ENCODE measurements at places on chromosomes 12 and 14.

DNA sequence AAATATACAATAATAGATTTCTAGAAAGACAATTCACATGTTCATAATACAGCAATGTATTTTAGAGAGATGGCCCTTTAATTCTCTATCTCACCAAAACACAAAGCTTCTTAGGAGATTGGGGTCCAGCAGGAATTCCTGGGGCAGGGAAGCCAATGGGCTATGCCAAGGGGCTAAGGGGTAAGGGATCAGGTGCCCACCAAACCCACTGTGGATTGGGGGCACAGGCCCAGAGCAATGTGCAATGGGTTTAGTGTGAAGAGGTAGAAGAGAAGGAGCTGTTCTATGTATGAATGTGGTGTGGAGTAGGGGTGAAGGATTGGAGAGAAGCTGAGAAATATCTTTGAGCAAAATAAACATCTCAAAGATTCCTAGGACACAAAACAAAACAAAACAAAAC is 2.6 kb downstream of the HOXC13 start:
- no peak for DNase-seq

DNA sequence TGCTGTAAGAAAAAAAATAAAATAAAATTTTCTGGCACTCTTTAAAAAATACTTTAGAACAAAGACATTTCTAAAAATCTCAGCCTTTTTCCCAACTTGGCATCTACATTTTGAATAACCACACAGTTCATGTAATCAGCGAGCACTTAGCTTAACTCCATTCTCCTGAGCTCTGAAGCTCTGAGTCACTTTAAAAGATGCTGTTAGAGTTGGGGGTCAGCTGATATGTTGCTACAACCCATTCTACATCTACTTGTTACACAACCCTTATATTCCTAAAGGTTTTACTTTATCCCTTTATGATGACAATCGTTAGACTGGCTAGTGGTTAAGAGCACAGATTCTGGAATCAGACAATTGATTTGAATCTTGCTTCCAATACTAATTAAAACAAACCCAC is 48.3 kb downstream of the SLC41A2 start:
- DNase-seq, result no peak

DNA sequence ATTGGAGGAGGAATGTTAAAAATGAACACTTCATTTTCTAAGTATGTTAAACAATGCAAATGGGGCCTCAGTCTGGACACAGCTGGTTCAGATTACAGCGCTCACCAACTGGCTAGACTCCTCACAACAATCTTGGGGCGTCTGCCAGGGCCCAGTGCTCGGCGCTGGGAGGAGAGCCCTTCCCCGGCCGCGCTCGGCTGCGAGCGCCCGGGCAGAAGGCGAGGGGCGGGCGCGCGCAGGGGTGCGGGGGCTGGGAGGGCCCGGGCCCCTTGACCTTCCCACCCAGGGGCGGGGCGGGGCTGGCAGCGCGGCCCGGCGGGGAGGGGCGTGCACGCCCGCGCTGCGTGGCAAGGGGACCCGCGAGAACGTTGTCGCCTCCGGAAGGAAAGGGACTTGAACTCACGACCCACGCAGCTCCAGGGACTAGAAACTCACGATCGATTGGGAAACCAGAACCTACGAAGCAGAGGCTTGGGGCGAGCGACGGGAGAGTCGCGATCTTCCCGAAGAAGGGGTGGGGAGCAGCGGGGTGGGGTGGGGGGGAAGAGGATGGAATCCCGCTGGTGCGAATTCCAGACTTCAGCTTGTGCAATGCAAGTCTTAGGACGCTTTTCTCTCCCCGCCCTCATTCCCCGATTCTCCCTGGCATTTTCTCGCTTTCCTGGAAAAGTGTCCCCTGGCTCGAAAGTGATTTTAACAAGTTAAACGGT is at the start of gene FBLN5:
Gene FBLN5, minus strand, starts transcription at position 220 of the 710 bp plus-strand sequence. CDS start 465 bp downstream, outside the sequence.
- no peak for DNase-seq

- no peak for DNase-seq
Measured at GRCh38 chr12:124296916-124297351, 2.0 kb downstream of the RFLNA start.

DNA sequence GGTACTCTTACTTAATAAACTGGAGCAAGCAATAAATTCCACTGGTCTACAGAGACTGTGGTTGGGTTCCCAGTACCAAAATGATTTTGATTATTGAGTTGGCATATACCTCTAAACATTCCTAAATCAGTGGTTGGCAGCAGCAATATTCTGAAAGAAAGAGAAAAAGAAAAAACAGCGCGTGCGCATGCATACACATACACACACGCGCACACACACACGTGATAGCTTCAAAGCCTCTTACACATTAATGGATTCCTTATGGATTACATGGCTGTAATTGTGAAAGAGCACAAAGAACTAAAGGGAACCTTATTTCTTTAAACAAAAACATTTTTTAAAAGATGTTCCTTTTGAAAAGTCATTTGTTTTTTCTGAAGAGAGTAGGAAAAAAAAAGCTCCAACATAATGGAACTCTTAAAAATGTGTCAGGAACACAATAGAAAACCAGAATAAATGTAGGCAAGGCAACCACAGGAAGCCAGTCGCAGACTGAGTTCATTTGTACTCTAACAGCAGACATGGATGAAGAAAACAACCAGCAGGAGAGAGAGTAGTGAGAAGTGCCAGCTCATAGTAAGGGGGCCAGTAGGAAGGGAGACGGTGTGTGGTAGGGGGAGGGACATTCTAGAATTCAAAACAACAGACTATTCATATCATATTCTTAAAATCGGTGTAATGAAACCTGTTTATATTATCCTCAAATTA is 80.0 kb downstream of the DRAM1 start:
- no peak for DNase-seq

DNA sequence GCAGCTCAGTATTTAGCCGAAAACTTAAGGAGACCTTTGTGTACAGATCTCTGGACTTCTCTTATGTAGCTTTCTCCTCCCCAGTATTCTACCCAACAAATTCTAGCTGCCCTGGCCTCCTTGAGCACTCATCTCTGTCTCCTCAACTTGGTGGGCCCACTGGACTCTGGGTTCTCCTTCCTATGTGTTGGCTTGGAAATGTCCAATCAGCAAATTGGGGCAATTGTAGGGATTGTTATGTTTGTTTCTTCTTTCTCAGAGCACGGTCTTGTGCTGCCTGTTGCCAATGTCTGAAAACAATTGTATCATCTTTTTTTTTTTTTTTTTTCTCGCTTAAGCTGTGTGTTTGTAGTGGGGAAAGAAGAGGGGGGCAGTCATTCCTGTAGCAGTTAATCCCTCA is 30.2 kb downstream of the NTN4 start:
- no peak for DNase-seq

GRCh38 chr14:22482085-22482694 is 106.8 kb downstream of the DAD1 start:
- DNase-seq, result no peak

- no peak for DNase-seq
Measured at GRCh38 chr12:53948650-53949593, 5.8 kb upstream of the HOXC12 start.

GRCh38 chr12:99910342-99910741 is 74.4 kb downstream of the ANKS1B start:
- DNase-seq, result no peak

DNA sequence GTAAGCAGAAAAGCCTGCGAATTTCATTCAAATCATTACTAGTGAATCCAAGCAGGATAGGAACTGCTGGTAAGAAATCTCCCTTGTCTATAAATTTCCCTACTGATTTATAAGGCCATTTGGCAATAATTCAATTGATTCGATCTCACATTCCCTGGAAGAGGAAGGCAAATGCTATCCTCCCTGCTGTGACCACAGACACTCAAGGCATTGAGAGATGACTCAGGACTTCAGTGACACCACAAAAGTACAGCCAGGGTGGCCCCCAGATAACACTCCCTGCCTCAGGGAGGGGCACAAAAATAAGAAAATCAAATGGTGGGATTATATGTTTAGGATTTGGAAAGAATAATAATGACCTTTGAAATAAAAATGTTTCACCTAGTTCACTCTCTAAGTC is 162.7 kb downstream of the GRIP1 start:
- no peak for DNase-seq

GRCh38 chr12:100077367-100077766 is 65.3 kb downstream of the BLTP3B start:
- no peak for DNase-seq

GRCh38 chr14:24632336-24632735 is 1.7 kb downstream of the GZMB start:
- DNase-seq, result no peak

DNA sequence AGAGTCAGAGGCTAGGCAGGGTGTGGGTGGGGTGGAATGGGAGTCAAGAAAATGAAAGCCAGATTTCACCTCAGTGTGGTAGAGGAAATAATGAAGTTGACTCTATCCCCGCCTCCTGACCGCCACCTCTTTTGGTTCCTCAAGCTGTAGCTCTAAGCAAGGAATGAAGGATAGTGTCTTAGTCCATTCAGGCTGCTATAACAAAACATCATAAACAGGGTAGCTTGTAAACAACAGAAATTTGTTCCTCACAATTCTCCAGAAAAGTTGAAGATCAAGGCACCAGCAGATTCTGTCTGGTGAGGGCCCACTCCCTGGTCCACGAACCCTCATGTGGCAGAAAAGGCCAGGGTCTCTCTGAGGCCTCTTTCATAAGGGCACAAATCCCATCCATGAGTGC is 109.1 kb upstream of the AMN1 start:
- DNase-seq, result no peak

- DNase-seq, result no peak
Measured at GRCh38 chr12:90287585-90287984, 578.9 kb upstream of the ATP2B1 start.
